ENCODE measurements at places on chromosomes 3 and 15.

GRCh38 chr3:100966807-100967206 is 26.4 kb downstream of the ABI3BP start:
- no peak for DNase-seq

DNA sequence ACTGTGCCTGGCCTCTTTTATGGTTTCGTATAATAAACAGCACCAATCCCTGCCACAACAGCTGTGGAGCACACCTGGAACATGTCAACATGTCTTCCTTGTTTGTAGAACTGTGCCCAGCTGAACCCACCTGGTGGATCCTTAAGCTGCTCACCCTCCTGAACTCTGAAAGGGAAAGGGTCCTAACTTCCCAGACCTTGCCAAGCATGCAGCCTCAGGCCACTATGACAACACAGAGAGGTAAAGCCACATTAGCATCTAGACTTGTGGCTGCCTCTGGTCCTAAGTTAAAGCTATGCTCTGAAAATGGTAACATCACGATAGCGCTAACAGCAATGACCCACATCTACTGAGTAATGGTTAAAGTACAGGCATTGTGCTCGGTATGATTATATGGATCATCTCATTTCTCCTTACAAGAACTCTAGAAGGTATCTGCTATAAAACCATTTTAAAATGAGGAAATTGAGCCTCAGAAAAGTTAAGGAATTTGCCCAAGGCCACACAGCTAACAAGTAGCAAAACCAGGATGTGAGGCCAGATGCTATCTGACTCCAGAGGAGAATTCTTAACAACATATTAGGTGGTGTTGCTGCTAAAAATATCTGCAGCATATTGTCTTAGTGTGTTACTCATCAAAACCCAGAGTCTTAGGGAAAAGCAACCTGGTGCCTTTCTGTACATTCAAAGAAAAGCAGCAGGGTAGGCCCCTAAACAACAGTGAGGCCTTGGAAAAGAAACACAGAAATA is 23.1 kb upstream of the HERC1 start:
- DNase-seq: no peak

DNA sequence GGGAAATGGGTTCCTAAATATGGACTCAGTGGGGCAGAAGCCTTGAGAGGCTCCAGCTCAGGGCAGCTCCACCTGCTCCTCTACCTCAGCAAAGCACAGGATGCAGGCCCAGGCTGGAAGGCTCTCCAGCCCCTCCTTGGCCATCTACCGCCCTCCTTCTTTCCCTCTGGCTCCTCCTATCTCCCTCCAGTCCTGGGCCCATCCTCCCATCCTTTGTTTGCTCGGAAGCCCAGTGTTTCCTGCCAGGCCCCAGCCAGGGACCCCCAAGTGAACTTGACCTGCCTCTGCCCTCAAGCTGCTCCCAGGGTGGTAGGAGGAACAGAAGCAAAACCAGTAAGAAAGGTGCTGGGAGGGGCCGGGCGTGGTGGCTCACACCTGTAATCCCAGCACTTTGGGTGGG is 20.1 kb downstream of the MAPKAPK3 start:
- DNase-seq: no peak

GRCh38 chr3:99678023-99678422 is 39.6 kb downstream of the COL8A1 start:
- DNase-seq: no peak

DNA sequence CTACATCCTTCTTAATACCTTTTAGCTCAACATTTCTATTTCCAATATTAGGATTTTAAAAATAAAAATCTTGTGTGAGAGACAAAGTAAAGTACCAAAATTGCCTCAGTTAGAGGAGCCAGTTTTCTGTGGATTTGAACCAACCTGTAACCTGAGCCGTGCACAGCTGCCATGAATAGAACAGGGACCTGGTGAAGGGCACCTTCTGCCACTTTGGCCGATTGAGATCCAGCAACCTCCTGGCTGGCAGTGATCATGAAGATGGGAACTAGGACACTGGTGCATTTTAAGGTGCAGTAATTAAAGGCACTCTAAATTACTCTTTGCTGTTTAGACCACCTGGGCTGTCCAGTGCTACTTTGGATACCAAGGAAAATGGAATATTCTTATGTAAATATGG is 34.3 kb upstream of the TRAK1 start:
- no peak for DNase-seq

DNA sequence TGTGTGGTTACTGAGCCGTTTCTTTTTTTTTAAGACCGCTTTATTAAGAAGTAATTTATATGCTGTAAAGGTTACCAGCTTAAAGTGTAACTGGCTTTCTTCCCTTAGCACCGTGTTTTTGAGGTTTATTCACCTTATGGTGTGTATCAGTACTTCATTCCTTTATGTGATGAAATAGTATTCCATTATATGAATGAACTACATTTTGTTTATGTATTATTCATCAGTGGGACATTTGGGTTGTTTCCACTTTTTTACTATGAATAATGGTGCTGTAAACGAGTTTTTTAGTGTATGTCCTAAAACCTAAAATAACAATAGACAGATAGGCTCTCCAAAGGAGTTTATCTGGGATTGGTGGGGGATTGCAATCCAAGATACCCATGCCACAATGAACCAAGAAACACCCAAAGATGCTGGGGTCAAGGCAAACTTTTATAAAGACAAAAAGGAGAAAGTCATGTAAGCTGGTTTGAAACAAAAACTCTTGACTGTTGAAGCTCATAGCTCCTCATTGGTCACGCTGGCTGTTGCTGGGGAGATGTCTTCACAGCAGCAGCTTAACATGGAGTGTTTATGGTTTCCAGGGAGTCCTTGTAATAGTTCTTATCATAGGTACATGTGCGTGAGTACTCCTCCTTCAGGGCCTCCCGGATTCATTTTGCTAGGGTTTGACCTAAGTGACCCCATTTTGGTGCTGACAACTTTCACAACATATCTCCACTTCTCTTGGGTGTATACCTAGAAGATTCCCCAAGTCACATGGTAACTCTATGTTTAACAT is 16.0 kb downstream of the TM2D3 start:
- no peak for DNase-seq

DNA sequence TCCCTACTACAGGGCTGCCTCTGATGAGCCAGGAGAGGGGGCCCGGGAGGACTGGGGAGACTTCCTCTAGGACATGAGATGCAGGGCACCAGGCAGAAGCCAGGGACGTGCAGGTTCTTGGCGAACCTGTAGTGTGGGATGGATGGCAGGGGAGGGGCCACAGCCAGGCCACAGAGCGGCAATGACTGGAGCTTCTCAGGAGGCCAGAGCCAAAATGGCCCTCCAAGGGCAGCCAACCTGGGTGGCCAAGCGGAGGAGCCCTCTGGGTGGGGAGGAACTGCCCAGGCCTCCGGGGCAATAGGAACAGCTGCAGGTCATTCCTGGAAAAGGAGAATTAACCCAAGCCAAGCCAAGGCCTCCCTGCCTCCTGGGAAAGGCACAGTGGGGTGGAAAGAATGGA is 224.5 kb downstream of the XXYLT1 start:
- no peak for DNase-seq

GRCh38 chr15:45185903-45186770 is 1.6 kb downstream of the SHF start:
- DNase-seq: no peak

- no peak for DNase-seq
These were observed 504.6 kb downstream of the EPHA3 start for GRCh38 chr3:89612027-89612426.

DNA sequence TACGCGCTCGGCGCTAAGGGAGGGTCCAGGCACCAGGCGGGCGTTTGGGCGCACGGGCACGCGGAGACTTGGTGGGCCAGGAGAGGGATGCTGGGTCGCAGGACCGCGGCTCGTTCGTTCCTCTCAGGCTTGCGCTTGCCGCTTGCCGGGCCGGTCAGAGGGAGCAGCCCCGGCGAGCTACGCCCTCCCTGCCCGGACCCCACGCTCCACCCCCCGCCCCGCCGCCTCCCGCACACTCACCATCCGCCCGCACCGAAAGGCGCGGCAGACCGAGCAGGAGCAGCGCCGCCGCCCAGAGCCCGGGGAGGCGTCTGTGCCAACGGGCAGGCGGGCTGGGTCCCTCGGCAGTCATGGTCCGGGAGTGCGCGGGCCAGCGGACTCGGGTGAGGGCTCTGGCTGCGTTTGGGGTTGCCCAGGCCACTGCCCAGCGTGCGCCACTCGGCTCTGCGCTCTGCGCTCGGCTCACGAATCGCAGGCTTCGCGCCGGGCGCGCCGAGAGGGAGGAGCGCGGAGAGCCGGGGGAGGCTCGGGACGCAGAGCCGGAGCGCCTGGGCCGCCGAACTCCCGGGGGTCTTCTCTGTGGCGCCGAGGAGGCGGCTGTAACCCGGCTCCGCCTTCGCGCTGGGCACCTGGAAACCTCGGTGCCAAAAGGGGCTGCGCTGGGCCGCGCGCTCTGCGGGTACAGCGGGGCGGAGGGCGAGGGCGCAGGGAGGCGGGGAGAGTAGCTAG is at the start of gene SUSD5:
SUSD5 (minus strand) TSS at position 365 of the 729 bp plus-strand sequence; CDS start at position 352, 13 bp downstream.
- no peak for DNase-seq

DNA sequence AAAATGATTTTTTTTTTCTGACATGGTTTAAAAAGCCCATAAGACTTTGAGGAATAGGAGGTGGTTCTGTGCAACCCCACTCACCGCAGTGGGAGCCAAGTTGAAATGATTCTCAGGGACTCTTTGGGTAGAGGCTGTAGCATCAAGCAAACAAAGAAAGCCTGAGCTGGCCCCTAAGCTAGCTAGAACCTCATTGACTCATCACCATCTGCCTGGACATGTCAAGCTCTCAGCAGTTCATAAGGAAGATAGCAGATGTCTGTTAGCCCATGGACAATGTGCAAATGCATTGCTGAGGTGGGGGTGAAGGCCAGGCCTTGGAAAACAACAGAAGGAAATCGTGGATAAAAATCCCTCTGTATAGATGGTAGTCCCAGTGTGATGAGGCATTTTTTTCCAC is 234.8 kb downstream of the NR2F2 start:
- DNase-seq: no peak

DNA sequence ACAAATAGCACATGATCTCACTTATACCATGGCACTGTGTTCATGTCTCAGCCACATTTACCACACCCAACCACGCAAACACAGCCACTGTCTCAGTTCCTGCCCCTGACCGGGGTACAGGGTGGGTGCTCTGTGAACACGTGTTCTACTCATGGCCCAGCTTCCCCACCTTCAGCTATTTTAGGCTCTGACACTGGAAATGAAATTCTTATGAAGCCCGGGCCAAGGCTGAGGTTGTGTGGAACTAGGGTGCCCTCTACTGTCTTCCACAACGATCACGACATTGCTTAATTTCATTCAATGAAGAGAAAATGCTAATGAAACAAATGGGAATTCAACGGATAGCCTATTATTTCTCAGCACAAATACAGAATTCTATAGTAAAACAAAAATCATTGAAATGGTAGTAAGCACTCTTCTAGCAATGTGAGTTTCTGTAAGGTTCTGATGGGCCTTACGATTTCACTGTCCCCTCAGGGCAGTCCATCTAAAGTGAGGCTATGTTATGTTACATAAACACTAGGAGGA is 2.1 kb upstream of the GABRA5 start:
- DNase-seq: no peak

DNA sequence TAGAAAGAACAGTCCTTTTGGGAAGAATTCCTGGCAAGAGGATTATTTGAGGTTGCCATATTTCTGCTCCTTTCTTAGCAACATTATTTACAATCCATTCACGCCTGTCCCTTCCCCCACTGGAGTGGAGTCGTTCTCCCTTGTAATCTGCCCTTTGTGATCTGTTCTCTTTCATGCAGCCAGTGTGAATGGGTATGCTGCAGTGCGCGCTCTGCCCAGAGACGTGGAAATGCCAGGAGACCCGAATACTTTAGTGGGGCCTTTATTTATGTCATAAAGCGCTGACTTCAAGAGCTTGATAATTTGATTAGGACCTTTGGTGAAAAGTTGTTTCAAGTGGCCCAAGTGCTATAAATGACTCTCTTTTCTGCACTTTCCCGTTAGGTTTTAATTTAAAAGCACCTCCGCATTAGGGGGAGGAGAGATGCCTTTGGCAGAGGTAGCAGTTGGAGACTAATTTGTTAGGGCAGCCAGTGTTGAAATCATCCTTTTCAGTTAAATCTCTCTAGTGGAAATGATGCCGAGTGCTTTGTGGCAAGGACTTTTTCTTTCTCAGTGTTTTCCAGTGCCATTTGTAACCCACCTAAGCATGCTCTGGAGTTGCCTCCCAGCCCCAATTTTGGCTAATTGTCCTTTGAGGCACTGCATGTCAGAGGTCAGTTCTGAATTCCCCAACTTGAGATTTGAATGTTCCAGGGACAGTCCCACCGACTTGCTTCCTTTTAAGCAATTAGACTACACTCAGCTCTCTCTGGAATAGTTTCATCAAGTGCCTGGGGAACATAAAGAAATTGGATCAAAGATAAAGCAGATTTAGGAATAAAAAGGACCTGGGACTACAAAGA is 52.4 kb downstream of the PSMD6 start:
- DNase-seq: no peak

GRCh38 chr3:69370901-69371301 is 15.0 kb downstream of the FRMD4B start:
- DNase-seq: no peak

- no peak for DNase-seq
These were observed 30.8 kb downstream of the PCOLCE2 start for GRCh38 chr3:142858043-142858442.

DNA sequence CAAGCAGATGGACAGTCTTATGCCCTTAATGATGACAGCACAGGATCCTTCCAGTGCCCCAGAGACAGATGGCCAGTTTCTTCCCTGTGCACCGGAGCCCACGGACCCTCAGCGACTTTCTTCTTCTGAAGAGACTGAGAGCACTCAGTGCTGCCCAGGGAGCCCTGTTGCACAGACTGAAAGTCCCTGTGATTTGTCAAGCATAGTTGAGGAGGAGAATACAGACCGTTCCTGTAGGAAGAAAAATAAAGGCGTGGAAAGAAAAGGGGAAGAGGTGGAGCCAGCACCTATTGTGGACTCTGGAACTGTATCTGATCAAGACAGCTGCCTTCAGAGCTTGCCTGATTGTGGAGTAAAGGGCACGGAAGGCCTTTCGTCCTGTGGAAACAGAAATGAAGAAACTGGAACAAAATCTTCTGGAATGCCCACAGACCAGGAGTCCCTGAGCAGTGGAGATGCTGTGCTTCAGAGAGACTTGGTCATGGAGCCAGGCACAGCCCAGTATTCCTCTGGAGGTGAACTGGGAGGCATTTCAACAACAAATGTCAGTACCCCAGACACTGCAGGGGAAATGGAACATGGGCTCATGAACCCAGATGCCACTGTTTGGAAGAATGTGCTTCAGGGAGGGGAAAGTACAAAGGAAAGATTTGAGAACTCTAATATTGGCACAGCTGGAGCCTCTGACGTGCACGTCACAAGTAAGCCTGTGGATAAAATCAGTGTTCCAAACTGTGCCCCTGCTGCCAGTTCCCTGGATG is 198.7 kb downstream of the AKAP13 start:
- no peak for DNase-seq

Data from CD4-positive, alpha-beta T cell treated with Interferon gamma for 1 hour (primary cell).